ENCODE measurements at places on chromosomes 3 and 15. TPM values are rescaled to one million over a fixed set of nuclear protein-coding genes. Genes with fewer than 3 reads are reported as not detected.

DNA sequence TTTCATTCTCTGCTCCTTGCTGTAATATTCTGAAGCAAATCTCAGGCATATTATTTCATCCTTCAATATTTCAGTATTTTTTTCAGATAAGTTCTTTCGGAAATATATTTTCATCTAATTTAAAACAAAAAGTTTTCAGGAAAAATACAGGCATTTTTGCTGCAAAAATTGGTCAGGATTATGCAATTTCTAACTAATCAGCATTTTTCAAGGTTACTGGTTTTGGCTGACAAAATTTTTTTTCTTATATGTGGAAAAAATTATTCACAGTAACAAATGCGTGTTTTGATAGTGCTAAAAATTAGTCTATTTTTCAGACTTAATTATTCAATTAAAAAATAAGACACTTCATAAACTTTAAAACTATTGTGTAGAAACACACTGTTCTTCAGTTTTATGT, 31.4 kb downstream of the FNDC3B start:
- no peak for DNase-seq

Gene PRR20G
- not detected for polyA plus RNA-seq

GRCh38 chr3:52289747-52290595, 2.3 kb downstream of the GLYCTK start:
- DNase-seq, result no peak

DNA sequence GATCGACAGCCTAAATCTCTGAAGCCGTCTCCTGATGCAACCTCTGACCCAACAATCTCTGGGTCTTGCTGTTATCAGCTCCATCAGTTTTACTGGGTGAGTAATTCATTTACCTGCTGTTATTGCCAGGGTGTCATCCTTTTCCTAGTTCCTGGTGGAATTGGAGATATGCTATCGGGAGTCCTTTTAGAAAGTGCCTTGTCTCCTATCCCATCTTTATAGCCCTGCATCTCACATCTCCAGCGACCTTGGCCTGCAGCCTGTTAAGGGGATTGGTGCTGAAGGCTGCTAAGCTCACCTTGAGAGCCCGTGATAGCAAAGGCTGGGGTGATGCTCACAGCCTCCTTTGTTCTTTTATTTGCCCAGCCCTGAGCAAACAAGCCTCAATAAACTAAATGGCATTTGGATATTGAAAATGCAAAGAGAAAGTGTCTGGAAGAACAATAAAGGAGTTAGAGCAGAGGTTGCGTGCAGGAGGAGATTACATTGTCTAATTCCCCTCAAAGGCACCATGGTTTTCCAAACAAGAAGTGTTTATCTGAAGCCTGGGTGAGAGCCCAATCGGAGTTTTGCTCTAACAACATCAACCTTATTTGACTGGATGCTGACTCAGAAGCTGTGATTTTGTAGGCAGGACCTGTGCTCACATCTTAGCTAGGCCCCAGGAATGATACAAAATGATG, 101.8 kb downstream of the RPLP1 start:
- no peak for DNase-seq

DNA sequence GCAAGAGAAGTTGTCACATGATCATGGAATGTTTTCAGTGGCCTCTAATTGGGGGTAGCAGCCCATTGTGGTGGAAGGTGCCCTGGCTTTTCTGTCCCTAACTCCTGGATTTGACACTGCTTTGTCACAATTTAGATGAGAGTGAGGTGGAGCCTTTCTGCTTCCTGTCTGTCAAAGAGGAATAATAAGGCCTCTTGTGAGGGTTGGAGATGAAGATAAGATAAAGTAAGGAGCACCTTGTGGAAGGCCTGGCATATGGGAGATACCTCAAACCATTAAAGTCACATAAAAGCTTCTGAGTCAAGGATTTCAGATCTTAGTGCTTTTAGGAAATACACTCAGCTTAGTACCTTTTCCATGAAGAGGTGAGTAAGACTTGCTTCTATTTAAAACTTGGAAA, 172.6 kb upstream of the FAM3D start:
- no peak for DNase-seq

Gene LAMB2
- 330 TPM for polyA plus RNA-seq

DNA sequence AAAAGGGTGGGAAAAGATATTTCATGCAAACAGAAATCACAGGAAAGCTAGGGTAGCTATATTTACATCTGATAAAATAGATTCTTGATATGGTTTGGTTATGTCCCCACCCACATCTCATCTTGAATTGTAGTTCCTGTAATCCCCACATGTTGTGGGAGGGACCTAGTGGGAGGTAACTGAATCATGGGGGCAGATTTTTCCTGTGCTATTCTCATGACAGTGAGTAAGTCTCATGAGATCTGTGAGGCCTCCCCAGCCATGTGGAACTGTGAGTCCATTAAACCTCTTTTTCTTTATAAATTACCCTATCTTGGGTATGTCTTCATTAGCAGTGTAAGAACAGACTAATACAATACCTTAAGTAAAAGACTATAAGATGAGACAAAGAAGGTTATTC, 558.1 kb downstream of the RSL24D1 start:
- DNase-seq, result no peak

GRCh38 chr3:47762233-47762632, 19.5 kb downstream of the SMARCC1 start:
- no peak for DNase-seq

DNA sequence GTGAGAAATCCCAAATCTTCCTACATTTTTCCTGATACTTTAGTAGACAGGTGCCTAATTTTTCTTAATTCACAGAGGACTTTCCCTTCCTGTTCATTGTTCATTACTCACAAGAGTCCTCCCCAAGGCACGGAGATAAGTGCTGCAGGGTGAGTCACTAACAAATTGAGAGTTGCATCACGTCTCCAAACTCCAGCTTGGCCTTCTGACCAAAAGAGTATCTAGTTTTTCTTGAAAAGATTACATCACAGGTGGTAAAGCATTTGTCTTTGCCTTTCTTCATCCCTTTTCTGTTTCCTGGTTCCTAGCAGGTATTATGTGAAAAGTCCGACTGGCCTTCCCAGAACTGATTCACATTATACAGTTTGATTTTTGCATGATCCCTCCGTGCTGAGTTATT, 24.9 kb upstream of the RASGRP1 start:
- peak; percentile 36 for DNase-seq

DNA sequence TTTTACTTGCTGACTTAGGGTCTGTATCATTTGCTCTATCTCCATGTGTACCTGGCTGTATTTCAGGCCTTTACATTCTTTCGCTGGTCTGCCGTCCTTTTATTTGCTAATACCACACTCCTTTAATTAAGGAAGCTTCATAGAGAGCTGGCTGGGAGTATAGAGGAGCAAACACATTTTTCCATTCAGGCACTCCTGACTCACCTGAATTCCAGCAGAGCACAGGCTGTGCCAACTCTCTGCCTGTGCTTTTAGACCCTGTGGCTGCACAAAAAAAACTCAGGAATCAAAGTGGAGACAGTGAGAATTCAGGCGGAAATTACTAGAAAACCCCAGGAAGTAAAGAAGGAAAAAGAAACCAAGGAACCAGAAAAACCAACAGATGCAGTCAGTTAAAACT, 29.0 kb upstream of the ATP10A start:
- no peak for DNase-seq

GRCh38 chr15:81945014-81945615, 100.7 kb downstream of the MEX3B start:
- DNase-seq, result no peak

Gene P2RY13
- 1.4 TPM for polyA plus RNA-seq

DNA sequence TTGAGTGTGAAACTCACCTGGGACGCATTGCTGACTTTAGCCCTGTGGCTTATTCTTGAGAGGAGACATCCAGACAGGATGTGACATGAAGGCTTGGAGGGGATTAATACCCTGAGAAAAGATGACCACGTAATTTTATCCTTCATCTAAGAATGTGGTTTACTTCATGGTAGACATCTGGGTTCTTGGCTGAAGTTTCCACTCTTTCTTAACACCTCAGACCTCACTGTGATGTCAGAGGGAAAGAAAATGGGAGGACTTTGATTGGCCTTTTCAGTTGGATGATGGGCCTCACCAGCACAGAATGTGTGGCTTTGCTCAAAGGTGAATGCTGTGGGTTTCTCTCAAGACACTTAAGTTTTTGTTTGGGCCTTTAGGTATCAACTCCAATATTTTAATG, 16.5 kb downstream of the GORASP1 start:
- no peak for DNase-seq

Gene AGTR1
- 37.6 TPM for polyA plus RNA-seq

GRCh38 chr3:180390313-180390712, 211.7 kb upstream of the TTC14 start:
- no peak for DNase-seq

- no peak for DNase-seq
These were observed 28.7 kb downstream of the WWTR1 start for GRCh38 chr3:149628957-149629670.

GRCh38 chr15:71146580-71146982, 31.3 kb downstream of the THSD4 start:
- DNase-seq, result no peak

DNA sequence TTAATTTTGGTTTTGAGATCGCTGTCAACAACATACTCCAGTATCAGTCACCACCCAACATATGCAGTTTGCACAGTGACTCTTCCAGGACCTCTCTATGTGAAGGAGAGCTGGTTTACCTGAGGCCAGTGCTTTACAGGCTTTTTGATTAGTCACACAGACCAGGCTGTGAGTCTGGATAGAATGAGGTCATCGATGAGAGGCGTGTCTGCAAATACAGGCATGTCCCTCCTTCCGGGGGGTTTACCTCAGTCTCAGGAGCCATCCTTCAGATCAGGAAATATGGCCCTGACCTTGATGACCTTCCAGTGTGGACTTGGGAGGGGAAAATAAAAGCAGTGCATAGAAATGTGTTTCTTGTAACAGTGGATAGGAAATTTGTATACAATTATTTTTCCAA, 46.9 kb downstream of the KBTBD12 start:
- DNase-seq, result no peak

Gene ZNF660
- polyA plus RNA-seq, result 3.9 TPM

Gene DNASE1L3
- polyA plus RNA-seq, result 1.2 TPM

Gene CFAP92
- polyA plus RNA-seq, result 0.42 TPM

DNA sequence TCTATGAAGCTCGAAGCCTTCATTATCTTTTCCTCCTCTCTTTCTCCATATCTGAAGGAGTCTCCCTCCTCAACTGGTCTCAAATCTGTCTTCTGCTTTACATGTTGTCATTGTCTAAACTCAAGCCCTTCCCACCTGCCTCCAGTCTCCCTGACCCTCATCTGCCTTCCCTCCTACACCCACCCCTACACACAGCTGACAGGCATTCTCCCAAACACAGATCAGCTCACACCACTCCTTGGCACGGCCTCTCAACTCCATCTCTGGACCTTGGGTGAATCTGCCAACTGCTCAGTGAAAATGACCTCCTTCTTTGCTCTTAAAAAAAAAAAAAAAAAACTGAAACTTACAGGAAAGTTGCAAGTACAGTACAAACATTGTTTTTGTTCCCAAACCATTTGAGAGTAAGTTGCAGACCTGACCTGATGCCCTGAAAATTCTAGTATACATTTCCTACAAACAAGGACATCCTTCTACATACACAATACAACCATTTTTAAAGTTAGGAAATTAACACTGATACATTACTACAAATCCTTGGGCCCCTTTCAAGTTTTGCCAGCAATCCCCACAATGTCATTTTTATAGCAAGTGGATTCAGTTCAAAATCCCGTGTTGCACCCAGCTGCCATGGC, 49.4 kb upstream of the UBE2E1 start:
- no peak for DNase-seq

- peak; percentile 76 for DNase-seq
These were observed 53.2 kb downstream of the PGPEP1L start for GRCh38 chr15:98954411-98954810.

- peak; percentile 27 for DNase-seq
These were observed 89.1 kb downstream of the NEO1 start for GRCh38 chr15:73141216-73141900.

Gene STAB1
- polyA plus RNA-seq, result 45.5 TPM

GRCh38 chr3:170772175-170772574, 97.8 kb downstream of the RPL22L1 start:
- no peak for DNase-seq

DNA sequence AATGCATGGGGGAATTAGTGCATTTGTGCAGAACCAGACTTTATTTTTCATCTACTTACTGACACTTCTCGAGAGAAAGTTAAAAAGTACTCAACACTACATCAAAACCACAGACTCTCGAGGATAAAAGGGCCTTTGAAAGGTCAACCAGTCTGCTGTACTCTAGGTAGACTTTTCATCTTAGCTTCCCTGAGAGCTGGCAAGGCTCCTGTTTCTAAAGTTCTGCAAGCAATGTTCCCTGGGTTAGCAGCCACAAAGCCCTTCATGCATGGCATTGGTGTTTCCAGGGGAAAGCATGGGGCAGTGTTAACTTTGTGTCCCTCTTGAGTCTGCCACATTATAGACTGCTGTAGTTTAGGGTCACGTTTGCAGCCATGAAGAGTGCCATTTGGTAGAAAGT, 106.4 kb upstream of the PFN2 start:
- no peak for DNase-seq

Gene PLSCR2
- polyA plus RNA-seq, result 0.28 TPM

DNA sequence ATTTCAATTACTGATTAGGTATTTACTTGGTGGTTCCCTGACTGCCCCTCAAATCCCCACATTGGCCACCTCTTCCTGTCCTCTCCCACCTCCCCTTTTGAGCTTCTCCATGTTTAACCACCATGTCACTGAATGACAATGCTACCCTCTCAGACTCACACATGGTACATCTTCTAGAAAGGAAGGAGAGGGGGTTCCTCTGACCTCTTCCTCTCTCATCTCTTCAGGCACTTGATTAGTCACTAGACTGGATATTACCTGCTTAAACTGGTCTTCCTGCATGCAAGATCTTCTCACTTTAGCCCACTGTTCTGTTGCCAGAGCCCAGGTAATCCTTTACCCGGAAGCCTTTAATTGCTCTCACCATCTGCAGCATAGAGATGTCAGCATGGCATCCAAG, 64.9 kb downstream of the DIPK2A start:
- DNase-seq, result no peak

GRCh38 chr15:101255615-101256241, 3.9 kb upstream of the CHSY1 start:
- DNase-seq, result peak; percentile 87

Gene NPTN
- polyA plus RNA-seq, result 87.0 TPM

GRCh38 chr3:178075344-178075743, 460.9 kb upstream of the KCNMB2 start:
- no peak for DNase-seq

DNA sequence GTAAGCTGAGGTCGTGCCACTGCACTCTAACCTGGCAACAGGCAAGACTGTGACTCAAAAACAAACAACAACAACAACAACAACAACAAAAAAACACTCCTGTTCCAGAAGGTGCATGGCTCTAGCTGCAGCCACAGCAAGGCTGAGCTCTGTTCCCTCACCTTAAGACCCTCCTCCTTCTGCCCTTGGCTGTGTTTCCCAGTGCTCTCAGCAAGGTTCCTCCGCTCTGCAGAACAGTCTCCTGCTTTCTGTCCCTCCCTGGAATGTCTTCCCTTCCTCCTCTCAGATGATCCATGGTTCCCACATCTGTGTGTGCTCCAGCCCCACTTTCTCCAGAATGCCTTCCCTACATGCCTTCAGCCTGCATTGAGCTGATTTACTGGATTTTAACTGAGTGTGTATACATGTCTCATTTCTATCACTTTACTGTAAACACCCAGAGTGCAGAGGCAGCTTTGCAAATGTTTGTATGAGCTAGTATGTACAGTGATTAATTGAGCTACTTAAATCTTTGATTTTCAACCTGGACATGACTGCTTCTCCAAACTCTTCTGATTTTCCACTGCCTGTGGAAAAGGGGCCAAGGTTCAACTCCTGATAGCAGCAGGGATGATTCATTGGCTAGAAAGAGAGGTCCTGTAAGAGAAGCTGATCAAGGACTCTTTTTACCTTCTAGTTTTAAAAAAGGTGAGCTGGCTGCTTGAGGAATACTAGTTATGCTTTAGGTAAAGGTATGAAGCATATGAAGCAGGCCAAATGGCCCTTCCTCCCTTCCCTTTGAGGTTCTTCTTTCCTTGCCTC, 14.7 kb downstream of the ANKUB1 start:
- DNase-seq, result no peak

Measured in muscle of back (tissue), 13 donors.